ENCODE measurements at places on chromosomes 16 and 17.

- DNase-seq, result no peak
These were observed 50.6 kb downstream of the BRIP1 start for GRCh38 chr17:61812747-61813146.

DNA sequence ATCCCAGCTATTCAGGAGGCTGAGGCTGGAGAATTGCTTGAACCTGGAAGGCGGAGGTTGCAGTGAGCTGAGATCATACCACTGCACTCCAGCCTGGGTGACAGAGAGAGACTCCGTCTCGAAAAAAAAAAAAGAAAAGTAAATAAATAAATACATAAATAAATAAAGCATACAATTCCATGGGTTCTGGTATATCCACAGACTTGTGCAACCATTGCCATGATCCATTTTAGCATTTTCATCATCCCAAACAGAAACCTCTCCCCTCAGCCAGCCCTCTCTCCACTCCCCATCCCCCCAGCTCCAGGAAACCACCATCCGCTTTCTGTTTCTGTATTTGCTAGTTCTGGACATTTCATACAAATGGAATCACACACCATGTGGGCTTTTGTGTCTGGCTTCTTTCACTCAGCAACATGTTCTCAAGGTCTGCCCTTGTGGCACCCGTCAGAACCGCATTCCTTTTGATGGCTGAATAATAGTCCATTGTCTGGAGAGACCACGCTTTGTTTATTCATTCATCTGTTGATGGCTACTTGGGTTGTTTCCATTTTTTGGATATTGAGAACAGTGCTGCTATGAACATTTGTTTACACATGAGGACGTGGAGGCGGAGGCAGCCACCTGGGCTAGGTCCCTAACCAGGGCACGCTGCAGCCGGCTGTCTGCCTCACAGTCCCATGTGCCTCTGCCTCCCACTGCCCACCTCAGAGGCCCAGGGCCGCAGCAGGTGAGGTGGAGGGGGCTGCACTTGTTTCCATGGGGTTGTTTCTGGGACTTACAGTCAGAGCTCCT lies 76.2 kb downstream of the NT5M start:
- DNase-seq, result no peak

DNA sequence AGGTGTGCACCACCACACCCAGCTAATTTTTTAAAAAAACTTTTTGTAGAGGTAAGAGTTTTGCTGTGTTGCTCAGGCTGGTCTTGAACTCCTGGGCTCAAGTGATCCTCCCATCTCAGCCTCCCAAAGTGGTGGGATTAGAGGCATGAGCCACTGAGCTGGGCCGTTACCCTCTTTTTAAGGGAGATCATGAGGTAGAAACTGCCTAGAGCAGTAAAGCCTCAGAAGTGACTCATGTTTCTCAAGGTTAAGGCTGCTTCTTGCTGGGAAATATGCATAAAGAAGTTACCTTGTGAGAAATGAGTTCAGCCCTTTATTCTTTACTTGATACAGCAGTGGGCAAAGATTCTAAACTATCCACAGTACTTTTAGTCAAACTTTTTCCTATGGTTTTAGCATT lies 38.2 kb downstream of the GRB2 start:
- DNase-seq, result no peak

GRCh38 chr16:10918294-10919002 lies 23.8 kb downstream of the DEXI start:
- peak; percentile 68 for DNase-seq

DNA sequence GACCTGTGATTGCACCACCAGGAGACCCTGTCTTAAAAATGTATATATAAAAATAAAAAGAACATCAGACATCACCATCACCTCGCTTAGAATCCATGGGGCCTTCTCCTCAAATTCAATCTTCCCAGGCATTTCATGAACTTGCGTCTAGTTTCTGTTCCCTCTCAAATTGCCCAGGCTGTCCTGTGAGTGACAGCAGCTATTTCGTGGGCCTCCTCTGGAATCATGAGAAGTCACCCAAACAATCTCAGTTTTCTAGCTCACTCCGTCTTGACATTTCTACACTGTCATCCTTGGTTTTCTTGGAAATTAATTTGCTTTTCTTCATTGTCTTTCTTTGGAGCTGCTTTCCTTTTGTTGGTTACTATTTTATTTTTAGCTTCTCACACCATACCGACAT lies 7.3 kb downstream of the SLC52A1 start:
- DNase-seq, result no peak

- no peak for DNase-seq
These were observed 7.9 kb upstream of the BAHCC1 start for GRCh38 chr17:81387100-81388090.

- no peak for DNase-seq
These were observed 44.2 kb downstream of the N4BP1 start for GRCh38 chr16:48565752-48566151.

GRCh38 chr17:77318491-77319210 lies 177.9 kb downstream of the SEC14L1 start:
- no peak for DNase-seq

- no peak for DNase-seq
These were observed 1.0 kb downstream of the LYRM1 start for GRCh38 chr16:20901436-20902112.

DNA sequence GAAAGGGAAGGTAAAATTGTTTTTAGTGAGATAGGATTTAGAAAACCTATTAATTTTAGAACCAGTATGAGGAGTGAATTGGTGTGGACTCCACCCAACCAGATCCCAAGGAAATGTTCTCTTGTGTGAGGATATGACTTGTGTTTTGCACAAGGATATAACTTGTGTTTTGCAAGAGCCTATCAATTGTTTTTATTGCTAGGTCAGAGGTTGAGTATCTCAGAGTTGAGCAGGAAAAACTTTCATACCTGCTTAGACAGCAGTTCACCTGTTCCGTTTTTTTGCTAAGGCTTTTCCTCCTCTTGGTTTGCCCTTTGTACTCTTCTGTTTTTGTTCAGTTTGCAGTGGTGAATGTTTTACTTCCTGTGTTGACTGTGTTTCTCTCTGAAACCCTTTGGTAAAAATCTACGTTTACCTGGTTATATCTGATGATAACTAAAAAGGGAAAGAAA lies 5.1 kb downstream of the NBR1 start:
- DNase-seq, result no peak

DNA sequence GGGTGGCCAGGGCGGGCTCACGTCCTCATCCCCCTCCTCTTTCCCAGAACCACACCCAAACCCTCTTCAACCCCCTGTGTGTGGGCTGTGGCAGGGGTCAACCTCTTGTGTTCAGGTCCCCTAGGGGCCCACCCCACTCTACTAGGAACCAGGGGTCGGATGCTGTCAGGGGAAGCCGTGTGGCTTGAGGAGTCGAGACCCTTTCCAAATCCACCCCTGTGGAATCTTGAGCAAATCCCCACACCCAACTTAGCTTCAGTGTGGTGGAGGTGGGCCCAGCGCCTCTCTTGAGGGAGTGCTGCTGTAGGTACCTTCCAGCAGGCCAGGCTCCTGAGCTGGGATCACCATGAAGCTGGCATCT lies 121.5 kb downstream of the MRM1 start:
- DNase-seq, result no peak

GRCh38 chr17:76735006-76735405 lies 2.1 kb downstream of the SRSF2 start:
- no peak for DNase-seq

DNA sequence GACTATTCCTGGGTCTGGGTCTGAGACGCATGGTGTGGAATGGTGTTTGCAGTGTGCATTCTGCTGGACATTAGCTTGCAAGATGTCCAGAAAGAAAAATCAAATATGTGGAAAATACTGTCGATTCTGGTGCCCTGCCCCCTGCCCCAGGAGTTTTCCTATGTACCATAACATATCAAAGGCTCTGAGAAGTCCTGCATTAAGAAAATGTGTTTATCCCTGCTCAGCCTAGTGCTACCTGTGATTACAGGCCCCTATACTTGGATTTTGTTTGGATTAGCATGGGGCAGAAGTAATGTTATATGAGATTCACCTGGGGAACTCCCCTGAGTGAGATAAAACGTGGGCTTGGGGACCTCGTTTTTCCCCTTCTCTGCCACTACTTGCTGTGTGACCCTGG lies 325.0 kb downstream of the CBLN1 start:
- no peak for DNase-seq

DNA sequence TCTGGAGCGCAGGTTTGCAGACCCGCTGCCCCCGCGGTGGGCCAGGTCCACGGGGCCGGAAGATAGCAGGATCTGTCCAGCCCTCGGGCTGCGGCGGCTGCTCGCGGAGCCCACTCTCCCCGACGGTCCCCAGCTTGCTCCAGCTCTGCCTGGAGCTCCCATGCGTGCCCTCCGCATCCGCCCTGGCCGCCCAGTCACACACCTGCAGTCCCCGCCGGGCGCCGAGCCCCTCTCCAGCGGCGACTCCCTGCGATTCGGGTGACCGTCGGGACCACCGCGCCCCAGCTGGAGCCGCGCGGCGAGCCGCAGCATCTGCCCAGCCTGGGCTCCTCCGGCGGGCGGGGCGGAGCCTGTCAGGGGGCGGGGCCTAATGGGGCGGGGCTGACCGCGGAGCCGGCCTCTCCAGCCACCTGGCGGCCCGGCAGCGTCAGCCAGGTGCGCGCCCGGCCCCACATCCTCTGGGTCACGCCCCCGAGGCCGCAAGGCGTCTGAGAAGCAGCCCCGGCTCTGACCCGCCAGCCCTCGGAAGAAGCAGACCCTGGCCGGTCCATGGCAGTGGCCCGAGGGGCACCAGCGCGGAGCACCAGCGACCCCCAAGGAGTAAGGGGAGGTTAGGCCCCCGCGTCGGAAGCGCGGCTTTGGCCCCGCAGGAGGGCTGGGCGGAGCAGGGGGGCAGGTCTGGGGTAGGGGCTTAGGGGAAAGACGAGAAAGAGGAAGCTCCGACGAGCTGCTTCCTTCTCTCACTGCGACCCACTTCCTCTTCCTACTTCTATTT lies at the start of gene PIK3R5:
Gene PIK3R5, minus strand, starts transcription at position 314 of the 775 bp plus-strand sequence. CDS start 54,213 bp downstream, outside the sequence.
- peak; percentile 84 for DNase-seq

DNA sequence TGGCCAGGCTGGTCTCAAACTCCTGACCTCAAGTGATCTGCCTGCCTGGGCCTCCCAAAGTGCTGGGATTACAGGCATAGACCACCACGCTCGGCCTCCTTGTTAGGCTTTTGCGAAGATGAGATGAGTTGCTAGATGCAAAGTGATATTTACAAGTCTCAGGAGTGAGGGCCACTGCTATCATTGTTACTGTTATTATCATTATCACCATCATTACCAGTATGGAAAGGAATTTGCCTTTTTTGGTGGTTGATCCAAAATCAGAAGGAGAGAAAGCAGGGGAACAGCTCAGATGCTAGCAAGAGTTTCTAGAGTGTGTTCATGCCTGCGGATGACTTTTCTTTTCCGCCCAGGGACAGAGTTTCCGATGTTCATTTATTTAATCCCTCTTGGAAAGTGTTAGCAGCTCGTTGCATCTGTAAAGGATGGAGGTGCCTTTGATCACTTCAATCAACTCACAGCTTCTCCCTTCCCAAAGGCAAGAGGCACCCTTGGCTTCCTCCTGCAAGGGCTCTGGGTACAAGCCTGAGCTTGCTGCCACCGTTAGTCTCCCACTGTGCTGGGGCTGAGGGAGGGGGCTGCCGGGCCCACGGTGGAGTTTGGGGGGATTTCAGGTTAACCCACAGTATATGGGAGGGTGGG lies 21.6 kb downstream of the ITPRIPL2 start:
- no peak for DNase-seq

DNA sequence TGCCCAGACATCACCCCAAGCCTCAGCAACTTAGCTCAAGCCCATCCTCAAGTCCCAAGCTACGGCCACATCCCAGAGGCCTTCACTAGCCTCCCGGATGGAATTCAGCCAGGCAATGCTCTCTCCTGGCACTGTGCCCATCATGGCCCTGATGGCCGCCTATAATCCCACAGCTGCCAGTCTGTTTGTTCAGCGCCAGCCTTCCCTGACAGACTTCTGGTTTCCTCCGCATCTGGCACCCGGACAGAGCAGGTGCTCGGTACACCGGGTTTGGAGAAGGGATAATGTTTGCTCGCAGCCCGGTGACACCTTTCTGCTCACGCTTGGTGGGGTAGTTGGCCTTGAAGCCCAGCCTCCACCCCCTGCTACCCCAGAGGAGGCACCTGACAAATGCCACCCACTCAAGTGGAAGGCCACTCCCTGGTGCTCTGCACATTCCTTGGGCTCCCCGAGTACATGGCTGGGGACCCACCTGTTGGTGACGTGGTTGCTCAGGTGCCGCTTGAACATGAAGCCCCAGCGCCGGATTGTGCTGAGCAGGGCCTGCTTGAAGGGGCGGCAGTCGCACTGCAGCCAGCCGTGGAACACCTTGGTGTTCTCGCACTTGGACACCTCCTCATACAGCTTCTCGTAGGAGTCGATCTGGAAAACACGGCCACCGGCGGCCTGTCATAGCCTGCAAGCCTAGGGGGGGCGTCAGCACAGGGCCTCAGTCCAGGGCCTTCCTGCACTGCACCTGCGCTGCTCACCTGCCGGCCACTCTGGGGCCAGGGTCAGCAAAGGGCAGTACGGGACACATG lies 47.1 kb downstream of the DNAH17 start:
- DNase-seq, result no peak

DNA sequence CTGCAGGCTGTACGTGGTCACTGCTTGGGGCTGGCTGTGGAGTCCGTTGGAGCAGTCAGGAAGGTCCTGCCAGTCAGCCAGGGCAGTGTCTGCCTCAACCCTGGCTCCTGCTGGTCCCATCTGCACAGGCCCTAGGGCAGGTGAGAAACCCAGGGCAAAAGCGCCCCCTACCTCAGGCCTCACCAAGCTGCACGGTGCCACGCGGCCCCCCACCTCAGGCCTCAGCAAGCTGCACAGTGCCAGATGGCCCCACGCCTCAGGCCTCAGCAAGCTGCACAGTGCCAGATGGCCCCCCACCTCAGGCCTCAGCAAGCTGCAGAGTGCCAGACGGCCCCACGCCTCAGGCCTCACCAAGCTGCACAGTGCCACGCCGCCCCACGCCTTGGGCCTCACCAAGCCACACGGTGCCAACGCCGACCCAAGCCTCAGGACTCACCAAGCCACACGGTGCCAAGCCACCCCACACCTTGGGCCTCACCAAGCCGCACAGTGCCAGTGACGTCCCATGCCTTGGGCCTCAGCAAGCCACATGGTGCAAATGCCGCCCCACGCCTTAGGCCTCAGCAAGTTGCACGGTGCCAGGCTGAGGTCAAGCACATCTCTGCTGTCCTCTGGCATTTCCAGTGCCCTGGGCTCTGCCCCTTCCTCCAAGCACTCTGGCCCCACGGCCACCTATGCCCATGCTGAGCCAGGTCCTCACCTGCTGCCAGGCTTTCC lies 5.5 kb downstream of the TMEM204 start:
- no peak for DNase-seq

DNA sequence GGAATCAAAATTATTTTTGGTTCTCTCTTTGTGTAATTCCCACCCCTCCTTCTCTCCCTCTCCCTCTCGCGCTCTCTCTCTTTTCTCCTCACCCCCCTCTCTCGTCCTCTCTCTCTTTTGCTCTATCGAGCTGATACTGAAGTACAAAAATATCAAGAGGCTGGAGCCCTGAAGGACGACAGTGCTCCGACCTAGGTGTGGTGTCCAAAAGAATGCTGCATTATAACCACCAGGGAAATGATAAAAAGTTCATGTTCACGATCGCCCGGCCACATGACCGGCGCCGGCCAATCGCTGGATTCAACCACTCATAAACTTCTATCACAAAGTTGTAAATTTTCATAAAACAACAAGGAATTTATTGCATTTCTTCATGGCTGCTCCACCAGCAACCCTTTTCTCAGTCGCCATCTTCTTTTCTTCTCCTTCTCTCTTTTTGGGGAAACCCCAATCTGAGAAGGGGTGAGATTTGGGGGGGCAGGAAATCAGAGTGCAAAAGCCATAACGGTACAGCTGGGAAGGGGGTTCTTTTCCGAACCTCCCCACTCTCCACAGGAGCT lies at the start of gene HOXB6:
Gene HOXB6, minus strand, starts transcription at position 217 of the 560 bp plus-strand sequence. CDS start 6,836 bp downstream, outside the sequence.
- no peak for DNase-seq
